ENCODE measurements at places on chromosomes 4 and X.
A peak's percentile ranks its signal among the peaks of the same experiment; 100 is the strongest.

DNA sequence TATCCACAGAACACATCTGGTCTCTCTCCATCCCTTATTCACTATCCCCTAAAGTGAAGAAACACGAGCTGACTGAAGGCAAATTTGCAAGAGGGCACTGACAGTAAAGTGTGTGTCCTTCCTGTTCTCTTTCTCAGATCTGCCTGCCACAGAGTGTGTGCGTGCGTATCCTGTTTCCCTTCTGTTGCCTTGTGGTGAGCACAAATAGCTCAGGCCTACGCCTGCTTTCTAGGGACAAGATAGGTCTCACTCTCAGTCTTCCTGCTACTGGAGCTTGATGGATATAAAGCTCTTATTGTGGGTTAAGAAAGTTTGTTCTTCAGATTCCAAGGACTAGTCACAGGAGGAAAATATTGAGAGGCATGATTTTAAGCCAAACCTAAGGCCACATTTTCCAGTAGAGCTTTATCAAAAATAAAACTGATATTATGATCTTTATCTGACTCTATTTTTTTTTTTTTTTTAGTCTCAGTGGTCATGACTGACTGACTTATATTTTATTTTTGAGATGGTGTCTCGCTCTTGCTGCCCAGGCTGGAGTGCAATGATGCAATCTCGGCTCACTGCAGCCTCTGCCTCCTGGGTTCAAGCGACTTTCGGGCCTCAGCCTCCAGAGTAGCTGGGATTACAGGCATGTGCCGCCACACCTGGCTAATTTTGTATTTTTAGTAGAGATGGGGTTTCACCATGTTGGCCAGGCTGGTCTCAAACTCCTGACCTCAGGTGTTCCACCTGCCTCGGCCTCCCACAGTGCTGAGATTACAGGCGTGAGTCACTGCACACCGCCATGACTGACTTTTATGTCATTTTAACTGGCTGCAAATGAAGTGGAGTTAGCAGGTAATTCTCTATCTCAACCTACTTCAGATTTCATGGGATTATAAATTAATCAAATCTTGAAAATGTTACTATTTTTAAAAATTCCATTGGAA lies 140.3 kb upstream of the SH3RF1 start:
- DNase-seq, result peak; percentile 60

- no peak for DNase-seq
Measured at GRCh38 chrX:362937-363620, 23.6 kb downstream of the PPP2R3B start.

GRCh38 chrX:63739885-63740284 lies 45.1 kb downstream of the ARHGEF9 start:
- no peak for DNase-seq

DNA sequence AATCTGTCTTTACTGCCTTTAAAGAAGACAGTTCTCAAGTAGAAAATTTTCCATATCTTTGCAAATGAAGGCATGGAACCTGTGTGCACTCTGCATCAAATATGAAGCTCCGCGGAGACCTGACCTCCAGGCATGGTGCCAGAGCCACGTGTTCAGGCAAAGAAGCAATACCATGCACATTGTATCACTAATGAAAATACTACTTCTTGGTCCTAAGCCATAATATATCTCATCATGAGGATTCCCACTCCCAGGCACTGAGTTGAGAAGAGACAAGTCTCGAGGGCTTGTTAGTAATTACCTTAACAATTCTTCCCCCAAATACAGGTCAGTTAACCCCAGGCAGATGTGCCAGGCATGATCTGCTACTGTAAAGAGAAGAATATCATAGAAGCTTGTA lies 56.7 kb downstream of the PCDH19 start:
- no peak for DNase-seq

DNA sequence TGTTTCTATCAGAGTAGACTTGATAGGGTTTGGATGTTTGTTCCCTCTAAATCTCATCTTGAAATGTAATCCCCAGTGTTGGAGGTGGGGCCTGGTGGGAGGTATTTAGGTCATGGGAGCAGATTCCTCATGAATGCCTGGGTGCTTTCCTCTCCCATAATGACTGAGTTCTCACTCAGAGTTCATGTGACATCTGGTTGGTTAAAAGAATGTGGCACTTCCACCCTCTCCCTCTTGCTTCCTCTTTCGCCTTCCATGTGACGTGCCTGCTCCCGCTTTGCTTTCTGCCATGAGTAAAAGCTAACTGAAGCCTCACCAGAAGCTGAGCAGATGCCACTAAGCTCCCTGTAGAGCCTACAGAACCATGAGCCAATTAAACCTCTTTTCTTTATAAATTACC lies 47.3 kb upstream of the SRPX start:
- DNase-seq, result no peak

DNA sequence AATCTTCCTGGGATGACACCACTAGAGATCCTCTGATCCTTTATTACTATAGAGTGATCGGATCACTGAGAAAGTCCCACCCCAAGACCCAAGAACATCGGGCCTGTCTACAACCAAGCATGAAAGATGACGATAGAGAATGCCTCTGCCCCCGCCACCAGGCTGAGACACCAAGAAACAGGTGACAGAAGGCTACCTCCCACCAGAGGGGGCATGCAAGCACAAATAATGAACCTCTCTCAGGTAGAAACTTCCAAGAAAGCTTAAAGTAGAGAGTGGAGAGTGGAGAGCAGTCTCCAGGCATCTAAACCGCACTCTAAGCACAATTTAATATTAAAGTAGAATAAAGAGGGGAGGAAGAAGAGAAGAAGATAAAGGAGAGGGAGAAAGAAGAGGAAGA lies 402.6 kb downstream of the INPP4B start:
- no peak for DNase-seq

- DNase-seq, result no peak
Measured at GRCh38 chr4:152626790-152627189, 53.0 kb downstream of the TMEM154 start.

- no peak for DNase-seq
Measured at GRCh38 chr4:152599095-152599494, 63.2 kb upstream of the FBXW7 start.

- no peak for DNase-seq
Measured at GRCh38 chr4:61223385-61223784, 23.3 kb downstream of the ADGRL3 start.

GRCh38 chr4:53801373-53801772 lies 210.1 kb upstream of the LNX1 start:
- DNase-seq, result no peak

GRCh38 chrX:139842326-139843185 lies 90.3 kb downstream of the ATP11C start:
- no peak for DNase-seq

GRCh38 chr4:6206771-6207290 lies 6.5 kb upstream of the JAKMIP1 start:
- no peak for DNase-seq

- DNase-seq, result no peak
Measured at GRCh38 chr4:8553216-8553615, 27.0 kb upstream of the GPR78 start.

Data from EL (cell line).